ENCODE measurements at places on chromosomes 6 and 20. TPM values are rescaled to one million over a fixed set of nuclear protein-coding genes. Genes with fewer than 3 reads are reported as not detected.

PHACTR3 gene
- total RNA-seq, result not detected

SYNDIG1 gene
- total RNA-seq, result not detected

AGPAT4 gene
- total RNA-seq, result 1.6 TPM

SAPCD1 gene
- 8.6 TPM for total RNA-seq

WFDC12 gene
- total RNA-seq, result not detected

TAF4 gene
- total RNA-seq, result 19.5 TPM

SLC4A11 gene
- total RNA-seq, result 1.9 TPM

CLDN20 gene
- not detected for total RNA-seq

XKR7 gene
- not detected for total RNA-seq

GRM1 gene
- not detected for total RNA-seq

IDH3B gene
- total RNA-seq, result 109 TPM

RNF39 gene
- not detected for total RNA-seq

VNN1 gene
- total RNA-seq, result not detected

GUCA1A gene
- total RNA-seq, result not detected

DPPA5 gene
- total RNA-seq, result not detected

TINAG gene
- total RNA-seq, result 0.64 TPM

MYCT1 gene
- total RNA-seq, result not detected

COL10A1 gene
- not detected for total RNA-seq

SRMS gene
- not detected for total RNA-seq

LY6G6C gene
- not detected for total RNA-seq

KHDRBS2 gene
- total RNA-seq, result not detected

SLC32A1 gene
- total RNA-seq, result not detected

MOCS1 gene
- total RNA-seq, result 0.08 TPM

TPX2 gene
- total RNA-seq, result 104 TPM

CALHM6 gene
- 0.53 TPM for total RNA-seq

CTCFL gene
- total RNA-seq, result 0.10 TPM

CD24 gene
- 17.6 TPM for total RNA-seq

ARG1 gene
- not detected for total RNA-seq

TRIM38 gene
- 12.3 TPM for total RNA-seq

TLDC2 gene
- total RNA-seq, result 0.24 TPM

ZKSCAN3 gene
- total RNA-seq, result 4.3 TPM

GTF3C6 gene
- total RNA-seq, result 95.4 TPM

HCRTR2 gene
- not detected for total RNA-seq

NOTCH4 gene
- 1.7 TPM for total RNA-seq

Data from GM12878 (cell line).